Skin of body (tissue), 3 donors: ENCODE measurements at places on chromosomes 1 and 21.

DNA sequence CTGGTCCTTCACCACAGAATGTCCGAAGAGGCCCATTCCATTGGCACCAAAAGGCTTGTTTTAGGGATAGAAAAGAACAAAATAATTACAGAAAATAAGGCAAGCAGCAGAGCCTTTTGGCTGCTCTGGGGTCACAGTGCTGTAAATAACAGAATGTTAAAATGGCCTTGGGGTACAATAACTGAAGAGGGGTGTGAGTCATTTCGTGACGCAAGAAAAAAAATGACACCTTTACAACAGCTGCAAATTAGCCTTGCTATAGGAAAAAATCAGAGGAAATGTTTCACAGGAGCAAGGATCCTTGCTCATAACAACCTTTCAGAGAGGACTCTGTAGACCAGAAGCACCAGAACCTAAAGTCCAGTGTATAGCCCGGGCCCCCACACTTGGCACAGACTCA is 483.4 kb downstream of the OMA1 start:
- DNase-seq, result no peak

- no peak for DNase-seq
Measured at GRCh38 chr21:17402937-17403336, 109.9 kb upstream of the CXADR start.

GRCh38 chr1:224219612-224220059 is 36.6 kb downstream of the DEGS1 start:
- no peak for DNase-seq

DNA sequence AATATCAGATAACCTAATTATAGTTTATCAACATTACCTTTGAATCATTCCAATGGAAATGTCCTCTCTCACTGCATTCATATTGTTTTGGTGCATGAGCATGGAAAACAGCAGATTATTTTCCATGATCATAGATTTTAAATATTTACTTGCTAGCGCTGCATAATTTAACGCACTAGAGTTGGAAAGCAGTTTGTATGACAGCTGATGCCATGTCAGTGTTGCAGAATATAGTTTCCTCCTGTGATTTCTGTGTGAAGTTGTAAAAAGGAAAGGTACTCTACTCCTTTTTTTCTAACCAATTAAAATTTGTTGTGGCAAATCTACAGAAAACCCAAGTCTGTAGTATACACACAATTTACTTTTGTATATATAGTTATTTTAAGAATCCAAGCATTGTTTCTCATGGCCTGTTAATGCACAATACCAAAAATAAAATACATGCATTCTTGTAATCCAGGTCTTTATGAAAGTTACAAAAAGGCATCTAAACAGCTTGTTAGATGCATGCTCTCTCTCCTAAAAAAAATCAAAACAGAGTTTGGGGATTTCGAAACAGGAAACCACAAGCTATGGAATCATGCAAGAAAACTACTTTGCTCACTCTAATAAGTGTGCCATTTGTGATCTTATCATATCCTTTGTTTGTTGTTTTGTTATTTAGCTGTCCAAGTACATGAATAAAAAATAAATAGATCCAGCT is 1.9 kb upstream of the ATG4C start:
- no peak for DNase-seq

- no peak for DNase-seq
Measured at GRCh38 chr1:184226100-184226487, 160.7 kb upstream of the C1orf21 start.

GRCh38 chr1:233295975-233296322 is 424 bp upstream of the PCNX2 start:
- no peak for DNase-seq

GRCh38 chr1:167706931-167707877 is 14.6 kb upstream of the MPZL1 start:
- no peak for DNase-seq
